Keratinocyte (primary cell): ENCODE measurements at places on chromosomes 3 and 15.

- DNase-seq: no peak
Observed at GRCh38 chr3:100027321-100027720, 87.0 kb downstream of the FILIP1L start.

- no peak for DNase-seq
Observed at GRCh38 chr15:82890338-82890994, 62.1 kb downstream of the HOMER2 start.

DNA sequence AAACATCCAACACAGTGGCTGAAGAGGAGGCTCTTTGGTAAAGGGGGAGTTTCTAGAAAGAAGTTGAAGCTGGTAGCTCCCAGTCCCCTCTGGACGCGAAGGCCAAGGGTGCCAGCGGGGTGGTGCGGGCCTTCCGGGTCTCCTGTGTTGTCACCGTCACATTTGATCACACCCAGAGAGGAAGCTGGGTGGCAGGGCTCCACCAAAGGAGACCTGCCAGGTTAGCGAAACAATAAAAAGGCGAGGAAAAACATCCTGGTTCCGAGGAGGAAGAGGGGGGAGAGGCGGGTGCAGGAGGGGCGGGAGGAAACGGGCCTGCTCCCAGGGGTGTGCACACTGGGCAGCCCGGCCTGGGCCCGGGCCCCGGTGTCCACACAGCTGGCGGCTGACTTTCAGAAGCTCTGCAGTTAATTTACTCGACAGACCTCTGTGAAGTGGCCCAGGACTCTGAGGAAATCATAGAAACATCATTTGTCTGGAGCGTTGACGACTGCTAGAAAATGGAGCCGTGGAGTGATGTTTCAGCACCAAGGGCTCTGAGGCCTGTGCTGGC is 12.1 kb downstream of the HEG1 start:
- DNase-seq: no peak

DNA sequence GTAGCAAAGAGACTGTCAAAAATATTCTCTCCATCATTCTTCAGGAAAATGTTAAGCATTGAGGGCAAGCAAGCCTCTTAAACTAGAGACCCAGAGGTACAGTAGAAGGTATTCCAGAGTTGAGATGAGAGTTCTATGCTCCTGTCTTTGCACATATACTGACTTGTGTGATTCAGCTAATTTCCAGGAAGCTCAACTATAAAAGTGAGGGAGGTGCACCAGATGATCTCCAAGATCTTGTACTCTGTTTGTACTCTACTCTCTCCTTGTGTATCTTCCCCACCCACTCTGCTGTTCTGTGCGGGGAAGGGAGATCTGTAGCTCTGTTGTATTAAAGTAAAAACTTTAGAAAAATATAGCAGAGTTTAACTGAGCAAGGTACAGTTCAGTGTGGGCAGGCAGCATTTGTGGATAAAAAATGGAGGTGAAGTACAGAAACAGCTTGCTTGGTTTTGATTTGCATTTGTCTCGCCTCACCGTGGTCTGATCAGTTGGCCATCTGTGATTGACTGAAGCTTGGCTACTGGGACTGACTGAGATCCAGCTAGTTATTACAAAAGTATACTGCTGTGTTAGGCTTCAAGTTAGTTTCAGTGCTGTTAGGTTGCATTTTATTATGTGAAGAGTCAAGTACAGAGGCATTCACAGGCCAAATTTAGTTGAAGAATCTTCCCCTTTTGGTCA is 463.1 kb upstream of the GOLIM4 start:
- DNase-seq: no peak
